Hematopoietic multipotent progenitor cell treated with erythropoietin and hydrocortisone succinate and interleukin-3 and kit ligand, for 6 days (in vitro differentiated cells): ENCODE measurements at places on chromosomes 2 and 18.
A peak's percentile ranks its signal among the peaks of the same experiment; 100 is the strongest.

- peak; percentile 64 for DNase-seq
These were observed 68.7 kb downstream of the DNAJC10 start for GRCh38 chr2:182784777-182785176.

- DNase-seq, result no peak
These were observed 94.6 kb upstream of the CAVIN2 start for GRCh38 chr2:191941376-191941929.

DNA sequence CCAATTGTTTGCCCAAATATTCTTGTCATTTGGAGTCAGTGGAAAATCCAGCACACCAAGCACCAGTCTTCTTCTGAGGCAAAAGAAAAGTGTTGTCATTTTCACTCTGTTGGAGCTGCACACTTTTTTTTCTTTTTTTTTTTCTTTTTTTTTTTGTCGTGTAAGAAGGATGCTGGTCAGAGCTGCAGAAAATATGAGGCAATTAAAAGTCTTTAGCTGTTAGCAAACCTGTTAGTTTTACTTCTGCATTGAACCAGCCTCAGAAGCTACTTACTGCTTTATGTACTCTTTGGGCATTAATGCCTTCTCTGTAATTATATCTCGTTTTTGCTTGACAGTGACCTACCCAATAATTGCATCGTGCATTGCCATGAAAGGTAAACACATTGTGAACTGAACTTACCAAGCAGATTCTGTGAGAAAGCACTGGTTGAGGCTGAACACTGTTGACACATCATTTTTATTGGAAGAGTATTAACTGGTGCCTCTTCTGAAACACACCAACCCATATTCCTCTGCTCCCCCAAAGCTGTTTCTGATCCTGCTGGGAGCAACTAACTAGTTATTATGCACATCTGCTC, 165.4 kb downstream of the CAPN13 start:
- DNase-seq, result no peak

- DNase-seq, result no peak
These were observed 167.9 kb upstream of the NXPH2 start for GRCh38 chr2:138948070-138948539.

GRCh38 chr2:106085181-106085940, 108.7 kb downstream of the UXS1 start:
- DNase-seq, result peak; percentile 66

DNA sequence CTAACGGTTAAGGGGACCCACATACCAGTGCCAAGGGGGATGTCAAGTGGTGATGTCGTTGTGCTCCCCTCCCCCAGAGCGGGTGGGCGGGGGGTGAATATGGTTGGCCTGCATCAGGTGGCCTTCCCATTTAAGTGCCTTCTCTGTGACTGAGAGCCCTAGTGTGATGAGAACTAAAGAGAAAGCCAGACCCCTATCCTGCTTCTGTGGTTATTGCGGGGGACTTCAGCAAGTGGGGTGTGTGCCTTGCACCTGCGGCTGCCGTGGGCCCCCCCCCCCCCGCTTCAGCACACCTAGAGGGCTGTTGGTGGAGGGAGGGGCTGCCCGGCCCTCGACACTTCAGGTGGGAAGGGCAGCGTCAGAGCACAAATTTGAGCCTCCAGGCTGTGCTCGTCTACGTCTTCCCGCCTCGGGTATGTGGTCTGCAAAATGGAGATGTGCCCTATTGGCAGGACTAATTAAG, 6.1 kb downstream of the CTDSP1 start:
- peak; percentile 52 for DNase-seq

GRCh38 chr2:50620783-50621182, 411.1 kb downstream of the NRXN1 start:
- no peak for DNase-seq

DNA sequence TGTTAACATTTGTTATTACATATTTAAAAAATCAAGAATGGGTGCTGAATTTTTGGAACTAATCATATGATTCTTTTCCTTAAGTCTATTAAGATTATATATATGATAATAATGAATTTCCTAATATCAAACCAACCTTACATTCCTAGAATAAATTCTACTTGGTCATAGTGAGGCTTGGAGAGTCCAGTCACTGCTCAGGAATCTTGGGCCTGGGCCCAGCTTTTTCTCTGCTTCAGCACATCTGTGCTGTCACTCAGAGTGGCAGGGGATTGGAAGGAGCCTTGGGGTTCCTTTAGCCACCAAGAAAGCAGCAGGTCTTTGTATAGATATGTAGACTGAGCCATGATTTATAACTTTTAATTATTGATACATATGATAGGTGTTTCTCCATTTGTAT, 19.9 kb upstream of the ZAP70 start:
- DNase-seq, result no peak
